Fibroblast of the aortic adventitia (primary cell): ENCODE measurements at places on chromosomes 3 and 15. TPM values are rescaled to one million over a fixed set of nuclear protein-coding genes. Genes with fewer than 3 reads are reported as not detected.

The SLC6A1 gene
- not detected in 2 replicates for total RNA-seq

The LDHAL6B gene
- total RNA-seq, result not detected in 2 replicates

The TMEM207 gene
- not detected in 2 replicates for total RNA-seq

The ZNF654 gene
- total RNA-seq, result 19.1 and 20.6 TPM in 2 replicates

The GPR149 gene
- not detected in 2 replicates for total RNA-seq

The SLC6A20 gene
- not detected in 2 replicates for total RNA-seq

The GOLGA8M gene
- total RNA-seq, result 1.2 TPM in 1 of 2 replicates, not detected in the other

The RLBP1 gene
- not detected in 2 replicates for total RNA-seq

The GPR171 gene
- not detected in 2 replicates for total RNA-seq

The ATP10A gene
- total RNA-seq, result 4.4 and 5.8 TPM in 2 replicates

The CIDEC gene
- total RNA-seq, result not detected in 2 replicates

The SYNPR gene
- total RNA-seq, result not detected in 2 replicates

The RFT1 gene
- 13.9 and 15.4 TPM in 2 replicates for total RNA-seq

The ATP1B3 gene
- total RNA-seq, result 68.4 and 70.2 TPM in 2 replicates
